ENCODE measurements at places on chromosomes 7 and 10. TPM values are rescaled to one million over a fixed set of nuclear protein-coding genes. Genes with fewer than 3 reads are reported as not detected.

PON3 gene
- polyA plus RNA-seq: 10.6 TPM

ZNF716 gene
- not detected for polyA plus RNA-seq

DNA sequence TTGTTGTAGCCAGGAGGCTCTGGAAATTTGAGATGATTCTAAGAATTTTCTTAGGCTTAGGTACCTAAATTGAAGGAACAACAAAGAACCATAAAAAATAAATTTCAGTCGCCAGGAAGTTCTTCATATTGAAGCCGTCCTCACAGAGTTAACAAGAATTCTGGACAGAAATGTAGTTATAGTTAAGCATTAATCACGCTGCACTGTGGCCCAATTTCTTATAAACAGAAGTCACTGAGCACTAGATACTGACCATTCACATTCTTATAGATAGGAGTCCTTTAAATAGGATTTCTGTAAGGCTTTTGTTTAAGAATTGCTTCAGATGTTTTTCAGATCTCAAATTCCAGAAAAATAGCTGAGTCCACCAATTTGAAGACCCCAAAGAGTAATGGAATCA is 256.2 kb upstream of the PITRM1 start:
- no peak for DNase-seq

- DNase-seq: no peak
Measured at GRCh38 chr7:44043902-44044301, 600 bp upstream of the DBNL start.

Measured in large intestine (tissue), 12 donors.